Cortex of kidney (tissue), 1 donor: ENCODE measurements at places on chromosomes 1 and 21.

DNA sequence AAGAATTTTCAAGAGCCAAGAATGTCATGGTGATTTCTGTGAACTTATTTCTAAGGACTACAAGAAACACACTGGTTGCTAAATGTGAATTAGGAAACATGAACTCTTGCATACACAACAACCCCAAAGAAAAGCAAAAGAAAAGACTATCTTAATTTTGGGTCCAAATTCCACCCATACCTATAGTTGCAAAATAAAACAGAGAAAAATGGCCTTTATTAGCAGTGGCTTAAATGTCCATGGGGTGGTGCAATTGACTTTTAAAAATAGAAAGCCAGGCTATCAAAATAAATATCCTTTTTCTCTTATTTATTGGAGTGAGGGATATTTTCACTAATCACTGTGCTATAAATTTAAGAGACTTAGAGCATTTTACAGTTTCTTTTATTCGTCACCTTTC, 80.9 kb upstream of the DPYD start:
- DNase-seq: no peak

DNA sequence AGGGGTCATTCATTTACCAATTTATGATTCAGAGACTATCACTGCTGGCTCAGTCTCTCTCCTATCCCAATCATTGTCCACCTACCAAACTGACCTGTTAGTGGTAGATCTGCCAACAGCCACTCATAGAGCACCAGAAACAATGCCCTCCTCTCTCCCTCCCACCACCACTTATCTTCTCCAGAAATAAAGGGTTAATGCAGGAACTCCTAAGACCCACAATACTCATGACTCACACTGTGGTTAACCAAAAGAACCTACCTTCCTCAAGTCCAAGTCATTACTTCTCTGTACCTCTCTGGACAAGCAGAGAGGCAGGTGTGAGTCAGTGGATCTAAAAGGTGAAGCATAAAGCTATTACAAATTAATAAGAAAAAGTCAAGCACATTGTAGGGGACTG, 40.9 kb upstream of the CAMK1G start:
- no peak for DNase-seq

- DNase-seq: no peak
Measured at GRCh38 chr1:245770156-245770555, 615.4 kb downstream of the KIF26B start.

DNA sequence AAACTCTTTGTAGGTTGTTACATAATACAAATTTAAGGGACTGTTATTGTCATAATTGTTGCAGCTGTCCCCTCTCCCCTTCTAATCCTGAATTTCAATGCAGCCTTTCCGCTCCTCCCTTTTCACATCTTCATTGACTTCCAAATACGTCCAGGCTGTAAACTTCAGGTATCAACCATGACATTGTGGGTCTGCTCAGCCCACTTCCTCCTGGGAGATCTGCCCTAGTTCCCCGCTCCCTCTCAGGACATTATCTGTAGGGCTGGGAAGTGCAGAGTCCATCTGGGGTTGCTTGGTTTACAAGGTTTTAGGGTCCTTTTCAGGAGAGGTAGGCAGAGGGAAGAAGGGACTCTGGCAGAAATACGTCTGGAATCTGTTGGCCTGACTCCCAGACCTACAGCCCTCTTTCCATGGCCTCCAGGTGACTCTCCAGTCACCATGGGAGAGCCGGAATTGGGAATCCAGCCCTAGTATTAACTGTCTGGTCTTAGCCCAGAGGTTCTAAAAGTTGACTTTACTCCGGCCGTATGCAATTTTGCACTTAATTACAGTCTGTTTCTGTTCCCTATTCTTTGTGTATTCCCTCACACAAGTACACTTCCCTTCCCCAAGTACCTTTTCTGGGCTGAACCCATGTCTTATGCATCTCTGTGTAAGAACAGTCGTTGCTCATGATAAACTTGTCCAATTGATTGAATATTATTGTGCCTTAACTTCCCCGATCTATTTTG, 4.7 kb upstream of the DENND2D start:
- DNase-seq: no peak

GRCh38 chr1:15620155-15620545, 2.9 kb downstream of the DDI2 start:
- DNase-seq: no peak

DNA sequence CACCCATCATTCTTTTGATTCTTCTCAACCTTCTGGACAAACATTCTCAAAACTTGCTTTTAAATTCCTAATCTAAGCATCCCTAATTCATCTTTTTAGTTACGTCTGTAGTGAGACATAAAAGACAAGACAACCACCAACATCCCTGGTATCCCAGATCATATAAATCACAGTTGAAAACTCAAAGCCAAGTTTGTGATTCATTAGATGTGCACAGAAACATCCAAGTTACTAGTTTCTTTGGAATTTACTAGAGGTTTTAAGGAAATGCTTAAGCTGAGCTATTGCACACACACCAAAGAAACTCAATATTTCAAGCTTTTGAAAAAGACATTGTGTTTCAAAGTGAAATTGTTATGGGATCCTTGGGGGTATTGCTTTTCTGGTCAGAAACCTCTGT, 47.6 kb downstream of the ATP6V1G3 start:
- no peak for DNase-seq

DNA sequence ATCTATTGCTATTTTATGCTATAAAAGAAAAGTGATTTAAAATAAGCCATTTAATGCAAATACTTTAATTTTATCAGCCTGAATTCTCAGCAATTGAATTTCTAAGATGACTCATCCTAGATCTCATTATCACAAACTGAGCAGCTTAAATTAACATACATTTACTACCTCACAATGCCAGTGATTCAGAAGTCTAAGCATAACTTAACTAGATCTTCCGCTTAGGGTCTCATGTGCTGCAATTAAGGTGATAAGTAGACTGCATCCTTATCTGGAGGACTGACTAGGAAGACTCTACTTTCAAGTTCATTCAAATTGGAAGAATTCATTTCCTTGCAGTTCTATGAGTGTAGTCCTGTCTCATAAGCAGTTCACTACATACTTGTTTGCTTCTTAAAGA, 286.6 kb downstream of the COL11A1 start:
- no peak for DNase-seq
